ENCODE measurements at places on chromosomes 5 and 9.

GRCh38 chr9:34628656-34629490, at the start of gene ARID3C:
Gene ARID3C, minus strand, starts transcription at chr9:34629066. Its CDS starts 1,052 bp downstream, at chr9:34628014.
- DNase-seq: no peak

GRCh38 chr9:89491694-89492093, 6.2 kb downstream of the SEMA4D start:
- DNase-seq: no peak

- DNase-seq: no peak
These were observed 29.0 kb downstream of the HK3 start for GRCh38 chr5:176870110-176870591.

GRCh38 chr9:28056006-28056405, 482.7 kb upstream of the C9orf72 start:
- DNase-seq: no peak

- no peak for DNase-seq
These were observed 772.7 kb downstream of the SEMA5A start for GRCh38 chr5:8773046-8773615.

- DNase-seq: no peak
These were observed 247.1 kb upstream of the PRR16 start for GRCh38 chr5:120217001-120217400.

DNA sequence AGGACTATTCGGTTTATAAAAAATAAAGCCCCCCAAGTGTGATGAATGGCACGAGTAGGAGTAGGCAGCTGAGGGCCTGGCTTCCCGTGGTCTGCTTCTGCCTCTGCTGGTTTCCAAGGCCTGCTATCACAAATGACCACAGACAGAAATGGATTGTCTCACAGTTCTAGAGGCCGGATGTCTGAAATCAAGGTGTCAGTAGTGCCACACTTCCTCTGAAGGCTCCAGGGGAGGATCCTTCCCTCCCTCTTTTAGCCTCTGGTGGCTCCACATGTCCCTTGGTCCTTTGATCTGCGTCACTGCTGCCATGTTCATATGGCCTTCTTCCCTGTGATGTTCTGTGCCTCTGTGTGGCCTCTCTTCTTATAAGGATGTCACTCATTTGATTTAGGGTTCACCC, 15.1 kb downstream of the PRKACG start:
- DNase-seq: no peak

Data from activated CD8-positive, alpha-beta memory T cell treated with anti-CD3 and anti-CD28 coated beads for 4 hours (primary cell).